Placental pericyte (primary cell): ENCODE measurements at places on chromosomes 1 and 21. TPM values are rescaled to one million over a fixed set of nuclear protein-coding genes. Genes with fewer than 3 reads are reported as not detected.

The LEFTY1 gene
- not detected in 2 replicates for total RNA-seq

The RNU1-3 gene
- total RNA-seq = under 0.01 TPM in 2 replicates

The MMEL1 gene
- total RNA-seq = not detected in 2 replicates

The CADM3 gene
- total RNA-seq = not detected in 2 replicates

The ASCL5 gene
- not detected in 2 replicates for total RNA-seq

The CYP4A11 gene
- total RNA-seq = not detected in 2 replicates

The AADACL3 gene
- total RNA-seq = not detected in 2 replicates

The CD5L gene
- total RNA-seq = not detected in 2 replicates

The IVL gene
- total RNA-seq = 0.14 TPM in 1 of 2 replicates, not detected in the other

The CD1D gene
- 0.14 and 0.66 TPM in 2 replicates for total RNA-seq

The PLA2G4A gene
- total RNA-seq = 22.8 and 39.7 TPM in 2 replicates

The MCOLN2 gene
- total RNA-seq = 0.29 and 0.88 TPM in 2 replicates

The VHLL gene
- 0.29 TPM in 1 of 2 replicates, not detected in the other for total RNA-seq

The C1orf185 gene
- not detected in 2 replicates for total RNA-seq

The FCRL6 gene
- total RNA-seq = not detected in 2 replicates

The CCDC28B gene
- 5.0 and 11.7 TPM in 2 replicates for total RNA-seq

The USH2A gene
- total RNA-seq = under 0.01 TPM in 1 of 2 replicates, not detected in the other

The HUNK gene
- 0.43 TPM in 1 of 2 replicates, not detected in the other for total RNA-seq

The BARHL2 gene
- total RNA-seq = not detected in 2 replicates

The ZNF683 gene
- not detected in 2 replicates for total RNA-seq

The LHX4 gene
- under 0.01 and 0.14 TPM in 2 replicates for total RNA-seq

The RHBDL2 gene
- total RNA-seq = 0.44 and 0.57 TPM in 2 replicates

The KIF26B gene
- 18.9 and 45.3 TPM in 2 replicates for total RNA-seq

The KCNJ15 gene
- 1.8 and 6.0 TPM in 2 replicates for total RNA-seq

The CDK18 gene
- 0.14 and 0.22 TPM in 2 replicates for total RNA-seq

The UCHL5 gene
- total RNA-seq = 24.5 and 31.4 TPM in 2 replicates

The TENT5C gene
- 1.5 and 7.4 TPM in 2 replicates for total RNA-seq

The CTSK gene
- 90.2 and 215 TPM in 2 replicates for total RNA-seq

The LEPROT gene
- 38.1 and 66.9 TPM in 2 replicates for total RNA-seq

The CSF3R gene
- 0.14 TPM in 1 of 2 replicates, not detected in the other for total RNA-seq

The KLHDC9 gene
- total RNA-seq = 0.66 and 1.1 TPM in 2 replicates

The BTBD8 gene
- total RNA-seq = 2.4 and 2.8 TPM in 2 replicates

The ESPN gene
- total RNA-seq = under 0.01 TPM in 1 of 2 replicates, not detected in the other

The PODN gene
- total RNA-seq = 10.2 and 110 TPM in 2 replicates

The ZNF695 gene
- total RNA-seq = 0.44 and 5.0 TPM in 2 replicates
